ENCODE measurements at places on chromosomes 12 and 14. TPM values are rescaled to one million over a fixed set of nuclear protein-coding genes. Genes with fewer than 3 reads are reported as not detected.
A peak's percentile ranks its signal among the peaks of the same experiment; 100 is the strongest.

The GDF11 gene
- polyA plus RNA-seq: 1.7 TPM

DNA sequence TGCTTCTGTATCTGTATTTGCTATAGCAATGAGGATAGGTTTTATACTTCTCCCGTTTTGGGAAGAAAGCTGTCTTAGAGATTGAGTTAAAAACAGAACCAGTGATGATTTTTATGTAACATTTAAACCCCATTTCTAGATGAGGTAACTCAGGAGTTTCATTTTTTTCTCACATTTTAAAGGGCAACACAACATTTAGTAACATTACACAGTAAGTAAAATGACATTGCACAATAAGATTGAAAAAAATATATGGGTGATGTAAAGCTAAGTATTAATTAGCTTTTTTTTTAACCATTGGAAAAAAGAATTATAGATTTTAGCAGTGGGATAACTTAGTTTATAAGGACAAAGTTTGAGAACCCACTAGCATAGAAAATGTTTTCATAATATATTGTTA lies 25.2 kb upstream of the SCFD1 start:
- DNase-seq: no peak

- DNase-seq: no peak
Measured at GRCh38 chr12:9271875-9272274, 63.7 kb upstream of the PZP start.

GRCh38 chr12:124568431-124569374 lies 1.3 kb upstream of the NCOR2 start:
- DNase-seq: peak; percentile 60

DNA sequence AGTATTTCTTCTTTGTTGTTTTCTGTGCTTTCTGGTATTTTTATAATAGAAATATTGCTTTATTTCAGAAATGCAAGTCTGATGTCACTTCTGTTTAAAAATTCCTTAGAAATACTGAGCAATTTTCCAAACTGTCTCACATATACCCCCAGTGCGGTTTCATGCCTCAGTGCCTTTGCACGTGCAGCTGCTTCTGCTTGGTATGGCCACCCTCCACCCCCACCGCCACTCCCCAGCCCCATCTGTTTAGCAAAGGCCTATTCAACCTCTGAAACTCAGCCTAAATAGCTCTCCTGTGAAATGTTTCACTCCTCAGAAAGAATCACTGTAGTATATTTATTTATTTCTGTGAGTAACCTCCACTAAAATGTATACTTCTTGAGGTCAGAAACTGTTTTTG lies 52.3 kb downstream of the PPM1H start:
- no peak for DNase-seq

DNA sequence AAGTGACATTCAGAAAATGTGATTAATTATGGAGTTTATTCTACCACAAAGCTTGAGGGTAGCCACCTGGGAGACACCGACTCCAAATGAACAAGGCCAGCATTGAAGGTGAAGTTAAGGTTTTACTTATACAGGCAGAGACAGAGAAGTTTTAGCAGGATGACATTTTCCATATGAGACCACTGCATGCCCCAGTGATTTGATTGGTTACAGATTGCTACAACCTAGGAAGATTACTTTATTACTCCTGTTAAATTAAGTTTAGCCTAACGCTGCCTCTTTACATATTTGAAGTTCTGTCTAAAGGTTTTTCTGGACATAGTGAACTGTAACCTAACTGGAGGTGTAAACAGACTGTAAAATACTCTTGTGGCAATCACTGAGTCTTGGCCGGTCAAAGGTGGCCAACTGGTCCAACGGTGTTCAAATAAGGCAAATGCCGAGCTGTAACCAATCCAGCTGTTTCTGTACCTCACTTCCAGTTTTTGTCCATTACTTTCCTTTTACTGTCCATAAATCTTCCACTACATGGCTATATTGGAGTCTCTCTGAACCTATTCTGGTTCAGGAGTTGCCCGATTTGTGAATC lies 57.2 kb downstream of the RIN3 start:
- DNase-seq: no peak

The HOXC6 gene
- polyA plus RNA-seq: 0.14 TPM

DNA sequence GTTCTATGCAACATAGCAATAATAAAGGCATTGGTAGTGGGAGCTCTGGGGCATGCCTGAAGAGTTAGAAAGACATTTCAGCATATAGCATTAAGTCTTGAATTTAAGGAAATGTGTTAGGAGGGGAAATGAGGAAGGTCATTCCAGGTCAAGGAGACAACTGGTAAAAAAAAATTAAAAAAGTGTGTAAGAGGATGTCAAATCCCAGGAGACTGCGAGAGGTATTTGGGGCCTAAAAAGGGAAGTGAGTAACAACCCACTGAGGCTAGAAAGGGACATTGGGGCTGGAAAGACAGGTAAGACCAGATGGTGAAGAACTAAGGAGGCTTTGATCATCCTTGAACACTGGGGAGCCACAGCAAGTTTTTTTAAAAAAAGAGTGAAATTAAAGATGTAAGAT lies 152.9 kb downstream of the SLC25A21 start:
- DNase-seq: no peak

The LMNTD1 gene
- 0.70 TPM for polyA plus RNA-seq

The SYNDIG1L gene
- 0.23 TPM for polyA plus RNA-seq

DNA sequence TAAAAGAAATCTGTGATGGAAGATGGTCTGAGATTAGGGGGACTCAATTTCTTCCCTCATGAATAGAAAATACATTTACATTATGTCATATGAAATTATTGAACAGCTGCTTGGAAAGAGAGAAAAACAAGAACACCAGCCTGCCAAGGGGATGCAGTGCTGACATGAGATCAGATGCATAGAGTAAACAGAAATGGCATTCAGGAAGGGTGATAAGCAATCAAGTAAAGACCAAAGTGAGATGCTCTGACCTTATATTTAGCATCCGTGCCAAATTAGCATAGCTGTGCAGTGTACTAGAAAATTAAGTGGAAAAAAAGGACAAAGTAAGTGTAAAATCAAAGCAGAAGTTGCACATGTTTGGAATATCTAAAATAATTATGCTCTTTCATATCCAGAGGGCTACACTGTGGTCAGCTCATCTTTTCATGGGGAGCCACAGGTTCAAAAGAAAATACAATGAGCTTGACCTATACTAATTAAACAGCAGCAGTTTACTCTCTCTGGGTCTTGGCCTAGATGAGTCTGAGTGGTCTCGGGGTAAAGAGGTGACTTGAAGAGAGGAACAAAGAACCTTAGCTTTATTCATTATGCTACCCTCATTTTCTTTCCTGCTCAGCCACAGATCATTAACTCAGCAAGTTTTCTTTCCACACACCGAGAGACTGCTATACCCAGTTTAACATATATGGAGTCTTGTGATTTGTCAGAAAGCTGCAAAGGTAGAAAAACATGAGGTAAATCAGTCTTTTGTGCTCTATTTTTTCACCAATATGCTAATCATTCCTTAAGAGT lies 359.4 kb upstream of the FOXG1 start:
- no peak for DNase-seq

GRCh38 chr12:99334285-99335056 lies 313.1 kb upstream of the GARIN6 start:
- no peak for DNase-seq

The TAS2R50 gene
- not detected for polyA plus RNA-seq

- DNase-seq: no peak
Measured at GRCh38 chr12:105832806-105833205, 305.9 kb downstream of the NUAK1 start.

GRCh38 chr14:35879654-35880249 lies 53.6 kb downstream of the BRMS1L start:
- DNase-seq: no peak

The MYO1H gene
- polyA plus RNA-seq: not detected

DNA sequence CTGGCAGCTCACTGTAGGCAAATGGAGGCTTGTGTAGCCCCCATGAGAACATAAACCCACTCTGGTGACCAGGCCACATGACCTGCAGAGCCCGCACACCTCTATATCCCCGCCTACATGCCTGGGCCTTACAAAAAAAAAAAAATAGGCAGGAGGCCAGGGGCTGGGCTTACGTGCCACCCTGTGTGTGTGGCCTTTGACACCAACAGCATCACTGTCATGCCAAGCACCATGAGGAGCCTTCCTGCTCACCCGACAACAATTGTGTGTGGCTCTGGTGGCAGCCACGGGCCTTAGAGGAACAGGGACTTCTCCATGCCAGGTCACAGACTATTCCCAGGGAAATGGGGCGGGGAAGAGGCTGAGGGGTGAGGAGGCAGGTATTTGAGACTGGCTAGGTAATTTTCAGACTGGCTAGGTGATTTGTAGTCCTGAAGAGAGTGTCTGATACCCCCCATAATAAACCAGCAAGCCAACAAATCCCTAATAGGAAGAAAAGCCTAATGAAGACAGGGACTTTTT lies 140.0 kb downstream of the DPF3 start:
- DNase-seq: no peak

- DNase-seq: peak; percentile 54
Measured at GRCh38 chr14:94888121-94888520, 118.2 kb upstream of the GSC start.

- no peak for DNase-seq
Measured at GRCh38 chr12:99618657-99619056, 28.9 kb upstream of the GARIN6 start.

The GUCY2C gene
- polyA plus RNA-seq: 0.02 TPM

GRCh38 chr12:45582986-45583659 lies 146.4 kb upstream of the ARID2 start:
- DNase-seq: no peak

The TAS2R46 gene
- not detected for polyA plus RNA-seq

DNA sequence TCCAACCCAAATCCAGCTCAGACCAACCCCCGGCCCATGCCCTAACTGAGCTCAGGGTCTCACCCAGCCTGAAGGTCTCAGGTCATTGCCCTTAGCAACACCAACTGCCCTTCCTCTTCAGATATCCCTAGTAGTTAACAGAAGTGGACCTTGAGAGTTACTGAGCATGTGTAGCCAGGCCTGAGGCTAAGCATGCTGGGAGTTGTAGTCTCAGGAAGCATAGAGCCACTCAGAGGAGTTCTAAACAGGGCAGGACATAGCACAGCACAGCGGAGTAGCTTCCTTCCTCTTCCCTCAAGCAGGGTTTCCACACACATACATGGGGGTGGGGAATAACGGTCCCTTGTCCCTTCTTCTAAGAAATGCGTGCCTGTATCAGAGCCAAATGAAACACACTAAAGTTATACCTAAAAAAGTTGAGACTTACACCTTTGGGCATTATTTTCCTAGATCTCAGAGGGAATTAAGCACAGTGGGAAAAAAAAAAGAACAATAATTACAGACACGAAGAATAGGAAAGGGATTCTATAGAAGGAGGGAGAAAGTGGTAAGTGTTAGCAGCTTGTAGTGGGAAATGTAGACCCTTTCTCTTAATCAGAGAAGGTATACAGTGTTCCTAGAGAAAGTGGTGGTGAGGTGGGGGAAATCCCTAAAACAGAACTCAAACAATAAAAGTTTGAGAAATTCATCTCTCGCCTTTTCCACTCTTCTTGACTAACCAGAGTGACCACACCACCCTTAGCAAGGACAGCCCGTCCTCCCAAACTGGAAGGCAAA lies 4.4 kb downstream of the KMT2D start:
- peak; percentile 49 for DNase-seq

- no peak for DNase-seq
Measured at GRCh38 chr12:109387425-109388166, 39.9 kb downstream of the MYO1H start.

GRCh38 chr14:26402126-26402525 lies 195.7 kb downstream of the NOVA1 start:
- DNase-seq: no peak

GRCh38 chr14:37172024-37172869 lies at the start of gene SLC25A21:
Gene SLC25A21 (minus strand): TSS chr14:37172606.
- peak; percentile 79 for DNase-seq

DNA sequence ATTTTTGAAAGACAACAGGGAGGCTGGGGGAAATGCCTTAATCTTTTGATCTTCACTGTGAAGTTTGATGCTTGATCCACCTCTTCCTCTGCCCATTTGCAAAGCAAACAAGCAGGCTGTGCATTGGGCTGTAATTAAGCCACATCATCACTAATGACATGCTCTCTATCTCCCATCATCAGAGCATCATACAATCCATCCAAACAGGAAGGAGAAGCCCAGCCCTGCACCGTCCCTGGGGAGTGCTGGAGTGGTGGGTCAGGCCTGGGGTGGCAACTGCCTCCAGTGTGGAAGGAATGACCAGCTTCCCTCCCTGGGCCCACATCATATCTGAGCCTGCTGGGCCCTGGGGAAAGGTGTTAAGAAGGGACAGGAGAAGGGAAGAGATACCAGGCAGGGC lies 6.9 kb upstream of the KRT74 start:
- no peak for DNase-seq

GRCh38 chr12:52151837-52152783 lies 39.7 kb downstream of the KRT80 start:
- DNase-seq: peak; percentile 77

The DEPDC4 gene
- 0.56 TPM for polyA plus RNA-seq

DNA sequence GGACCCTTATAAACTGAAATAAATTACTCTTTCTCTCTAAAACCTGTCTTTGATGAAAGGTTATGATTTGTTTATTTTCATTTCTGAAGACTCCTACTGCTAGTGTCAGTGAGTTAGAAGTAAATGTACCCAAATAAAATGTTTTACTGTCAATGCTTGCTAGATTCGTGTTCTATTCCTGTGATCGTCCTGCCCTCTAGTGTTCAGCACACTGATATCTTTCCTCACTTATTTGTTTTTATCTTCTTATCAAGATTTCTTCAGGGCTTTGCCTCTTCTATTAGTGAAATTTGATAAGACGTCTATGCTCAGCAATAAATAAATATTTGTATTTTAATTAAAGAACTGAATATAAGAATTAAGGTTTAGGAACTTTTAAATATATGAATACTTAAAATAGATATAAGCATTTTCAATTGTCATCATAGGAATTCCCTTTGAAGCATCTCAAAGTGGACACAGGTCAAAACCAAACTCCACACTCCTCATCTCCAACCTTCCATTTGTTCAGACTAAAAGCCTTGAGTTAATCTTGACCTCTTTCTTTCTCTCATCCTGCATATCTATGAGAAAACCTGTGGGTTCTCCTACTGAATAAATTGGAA lies 75.8 kb downstream of the C12orf50 start:
- DNase-seq: no peak

The KRT6B gene
- polyA plus RNA-seq: not detected

DNA sequence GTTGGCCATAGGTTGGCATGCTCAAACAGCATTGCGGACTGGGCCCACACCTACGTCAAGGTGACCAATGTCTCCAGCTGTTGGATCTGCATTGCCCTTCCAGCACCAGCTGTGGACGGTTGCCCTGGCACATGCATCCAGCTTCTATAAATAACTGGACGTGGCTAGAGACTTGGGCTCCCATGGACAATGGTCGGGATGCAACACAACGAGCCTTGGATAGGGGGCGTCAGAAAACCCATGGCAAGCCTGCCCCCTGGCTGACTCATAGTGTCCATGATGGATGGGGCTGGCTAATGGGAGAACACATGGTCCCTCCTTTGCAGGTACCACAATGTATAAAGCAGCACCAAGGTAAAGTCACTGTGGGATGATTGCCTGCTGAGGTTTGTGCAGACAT lies 331.6 kb upstream of the FAR2 start:
- no peak for DNase-seq

All from pancreas (tissue), 10 donors.